ENCODE measurements at places on chromosomes 6 and 20.

DNA sequence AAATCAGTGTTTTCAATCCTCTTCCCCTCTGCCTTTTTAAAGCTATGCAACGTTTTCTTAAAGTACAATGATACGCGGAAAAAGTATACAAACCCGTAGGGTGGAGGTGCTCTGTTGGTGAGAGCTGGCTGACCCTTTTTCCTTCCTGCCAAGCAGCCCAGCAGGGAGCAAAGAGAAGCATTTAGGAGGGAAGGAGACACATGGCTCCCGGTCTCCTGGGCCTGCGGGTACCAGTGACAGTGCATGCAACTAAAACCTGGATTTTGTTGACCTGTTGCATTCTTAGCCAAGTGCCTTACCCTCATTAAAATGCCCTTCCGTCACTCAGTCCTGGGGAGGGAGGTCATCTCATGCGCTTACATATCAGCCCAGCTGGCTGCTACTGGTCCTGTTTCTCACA lies 87.2 kb downstream of the SLX4IP start:
- DNase-seq, result no peak

DNA sequence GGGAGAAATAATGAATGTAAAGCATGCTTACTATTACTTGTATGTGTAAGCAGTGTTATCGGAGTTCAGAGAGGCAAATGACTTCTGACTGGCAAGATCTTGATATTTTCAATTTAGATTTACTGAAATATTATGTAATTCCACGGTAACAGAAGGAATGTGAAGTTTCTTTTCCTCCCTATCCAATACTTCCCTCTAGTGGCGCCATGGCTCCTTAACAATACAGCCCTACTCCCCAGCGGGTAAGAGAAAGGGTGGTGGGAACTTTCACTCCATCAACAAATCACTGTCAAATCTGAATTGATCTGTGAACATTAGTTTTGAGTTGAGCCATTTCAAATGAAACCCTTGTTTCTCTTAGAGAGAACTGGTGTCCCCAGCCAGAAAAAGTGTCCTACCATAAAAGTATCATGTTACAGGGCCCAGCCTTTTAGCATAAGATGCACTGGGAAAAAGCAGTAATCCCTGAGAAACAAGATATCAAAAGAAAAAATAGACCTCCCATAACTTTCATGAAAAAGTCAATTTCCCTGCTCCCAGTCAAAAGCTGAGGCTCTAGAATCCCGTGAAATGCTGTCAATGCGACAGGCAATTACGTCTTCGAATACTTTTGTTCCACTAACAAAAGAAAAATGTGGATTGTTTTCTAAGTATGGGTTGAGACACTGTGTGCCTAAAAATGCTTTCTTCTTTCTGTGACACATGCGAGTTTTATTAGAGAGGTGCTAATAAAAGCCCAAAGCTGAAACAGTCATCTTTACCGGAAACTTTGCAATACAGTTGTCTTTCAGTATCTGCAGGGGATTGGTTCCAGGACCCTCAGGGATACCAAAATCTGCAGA lies 12.9 kb downstream of the COX7A2 start:
- DNase-seq, result peak; percentile 86

GRCh38 chr6:163773646-163774045 lies 359.1 kb downstream of the QKI start:
- no peak for DNase-seq

GRCh38 chr6:15376900-15377487 lies 131.1 kb downstream of the JARID2 start:
- DNase-seq, result no peak

GRCh38 chr6:15623276-15624116 lies 39.3 kb downstream of the DTNBP1 start:
- peak; percentile 48 for DNase-seq

DNA sequence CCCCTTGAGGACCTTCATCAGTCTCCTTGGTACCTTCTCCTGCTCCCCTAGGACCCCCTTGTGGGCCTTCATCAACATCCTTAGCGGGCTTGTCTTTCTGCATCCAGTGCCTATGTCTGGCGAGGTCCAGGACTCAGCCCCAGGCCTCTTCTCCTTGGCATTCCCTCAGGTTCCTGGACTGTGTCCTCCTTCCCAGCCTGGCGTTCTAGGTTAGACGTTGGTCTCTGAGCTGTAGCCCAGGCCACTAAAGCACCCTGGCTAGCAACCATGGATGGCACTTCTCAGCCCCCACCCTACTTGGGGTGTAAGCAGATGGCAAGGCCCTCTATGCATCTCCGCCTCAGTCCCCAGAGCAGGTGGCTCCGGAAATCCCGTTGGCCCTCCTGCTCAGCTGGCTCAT lies 51.5 kb upstream of the NNAT start:
- DNase-seq, result no peak

DNA sequence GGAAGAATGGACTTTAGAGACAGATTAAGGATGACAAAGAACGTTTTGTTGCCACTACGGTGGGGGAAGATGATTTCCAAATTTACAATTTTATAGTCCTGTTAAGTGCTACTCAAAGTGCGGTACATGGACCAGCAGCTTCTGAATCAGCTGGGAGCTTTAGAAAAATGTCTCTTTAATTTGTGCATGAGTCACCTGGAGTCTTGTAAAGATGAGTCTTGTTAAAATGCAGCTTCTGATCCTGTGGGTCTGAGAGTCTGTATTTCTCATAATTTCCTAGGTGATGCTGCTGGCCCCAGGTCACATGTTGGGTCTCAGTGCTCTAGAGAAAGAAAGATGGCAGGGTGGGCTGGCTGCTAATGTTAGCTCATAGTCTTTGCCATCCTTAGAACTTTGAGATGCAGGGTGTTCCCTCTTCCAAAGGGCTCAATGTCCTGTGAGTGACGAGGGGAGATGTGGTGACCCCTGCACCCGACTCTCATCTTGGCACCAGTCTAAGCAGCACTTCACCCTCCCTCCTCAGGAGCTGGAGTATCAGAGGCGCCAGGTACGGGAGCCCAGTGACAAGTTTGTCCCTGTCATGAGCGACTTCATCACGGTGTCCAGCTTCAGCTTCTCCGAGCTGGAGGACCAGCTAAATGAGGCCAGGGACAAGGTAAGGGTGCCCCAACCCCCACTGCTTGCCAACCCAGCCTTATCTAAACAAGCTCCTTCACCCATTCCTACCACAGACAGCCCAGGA lies 34.5 kb downstream of the MOCS1 start:
- no peak for DNase-seq

- peak; percentile 77 for DNase-seq
Observed at GRCh38 chr20:805713-806112, 27.8 kb upstream of the FAM110A start.

All from GM23338 (cell line).